ENCODE measurements at places on chromosomes 2 and 18.

GRCh38 chr18:74832999-74833398 lies 235.3 kb downstream of the ZNF407 start:
- H3K27ac ChIP-seq, result no peak overlapping the region
- no peak overlapping the region for H3K4me3 ChIP-seq
- DNase-seq, result no peak
- peaks cover 5% of the 10 kb centered on the region for H3K4me1 ChIP-seq

DNA sequence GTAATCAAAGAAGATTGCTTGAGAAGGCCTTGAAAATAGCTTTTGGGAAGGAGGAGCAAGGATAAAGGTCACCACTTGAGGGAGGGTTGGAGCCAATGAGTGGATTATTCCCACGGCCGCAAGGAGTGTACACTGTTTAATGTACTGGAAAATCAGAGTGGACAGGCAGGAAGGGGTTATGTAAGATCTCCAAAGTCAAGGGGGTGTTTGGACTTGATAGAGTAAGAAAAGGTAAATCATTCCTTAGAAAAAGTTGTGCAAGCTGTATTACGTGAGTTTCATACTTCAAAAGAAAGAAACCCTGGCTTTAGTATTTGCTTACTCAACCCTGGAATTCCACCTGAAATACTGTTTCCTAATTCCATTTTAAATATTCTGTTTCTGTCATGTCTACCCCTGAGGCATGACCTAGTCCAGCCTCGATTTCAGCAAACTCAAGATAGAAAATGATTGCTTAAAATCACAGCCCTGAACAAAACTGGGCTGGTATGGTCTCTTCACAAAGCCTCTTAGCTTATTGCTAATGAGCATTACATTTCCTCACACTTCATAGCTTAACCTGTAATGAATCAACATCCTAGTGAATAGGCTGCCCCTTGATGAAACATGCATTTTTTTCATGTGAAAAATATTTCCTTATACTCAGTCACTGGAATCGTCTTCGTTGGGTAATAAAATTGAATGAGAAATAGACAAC lies 1.1 kb downstream of the MREG start:
- peaks cover 15% of the 10 kb centered on the region for H3K36me3 ChIP-seq
- peak overlapping the region; percentile 91 for H3K4me3 ChIP-seq
- no peak overlapping the region for H3K27ac ChIP-seq
- H3K27me3 ChIP-seq, result peaks cover 7% of the 10 kb centered on the region

GRCh38 chr2:25939257-25939668 lies 43.0 kb downstream of the KIF3C start:
- H3K4me3 ChIP-seq, result no peak overlapping the region
- no peak for DNase-seq
- H3K36me3 ChIP-seq, result peaks cover 32% of the 10 kb centered on the region
- peak overlapping the region; percentile 91 for H3K27ac ChIP-seq

DNA sequence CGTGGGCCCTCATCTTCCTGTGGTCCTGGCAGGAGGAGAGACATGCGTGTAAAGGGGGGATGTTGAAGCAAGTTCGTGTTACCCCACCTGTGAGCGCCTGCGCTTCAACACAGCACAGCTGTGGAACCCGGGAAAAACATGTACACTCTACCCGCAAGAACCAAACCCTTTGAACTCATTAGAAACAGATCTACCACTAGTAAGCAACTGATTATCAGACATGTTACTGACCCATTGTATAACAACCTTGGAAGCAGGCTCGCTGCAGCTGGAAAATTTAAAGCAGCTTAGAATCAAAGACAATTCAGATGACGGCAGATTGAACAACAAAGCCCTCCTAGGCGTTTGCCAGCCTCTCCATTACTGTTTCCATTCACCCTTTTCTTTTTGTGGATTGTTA lies 771.7 kb upstream of the SALL3 start:
- no peak overlapping the region for H3K27ac ChIP-seq
- H3K4me1 ChIP-seq, result peaks cover 32% of the 10 kb centered on the region
- no peak overlapping the region for H3K4me3 ChIP-seq

GRCh38 chr2:218430721-218431120 lies 11.8 kb downstream of the VIL1 start:
- H3K4me3 ChIP-seq, result no peak overlapping the region
- no peak for DNase-seq
- H3K27me3 ChIP-seq, result peaks cover 38% of the 10 kb centered on the region
- H3K4me1 ChIP-seq, result peaks cover 5% of the 10 kb centered on the region
- no peaks in the 10 kb centered on the region for H3K36me3 ChIP-seq
- no peak overlapping the region for H3K27ac ChIP-seq

GRCh38 chr18:22297008-22297407 lies 120.7 kb downstream of the CTAGE1 start:
- DNase-seq, result no peak
- no peak overlapping the region for H3K27ac ChIP-seq
- peaks cover 18% of the 10 kb centered on the region for H3K4me1 ChIP-seq
- peaks cover 2% of the 10 kb centered on the region for H3K27me3 ChIP-seq
- H3K36me3 ChIP-seq, result no peaks in the 10 kb centered on the region

DNA sequence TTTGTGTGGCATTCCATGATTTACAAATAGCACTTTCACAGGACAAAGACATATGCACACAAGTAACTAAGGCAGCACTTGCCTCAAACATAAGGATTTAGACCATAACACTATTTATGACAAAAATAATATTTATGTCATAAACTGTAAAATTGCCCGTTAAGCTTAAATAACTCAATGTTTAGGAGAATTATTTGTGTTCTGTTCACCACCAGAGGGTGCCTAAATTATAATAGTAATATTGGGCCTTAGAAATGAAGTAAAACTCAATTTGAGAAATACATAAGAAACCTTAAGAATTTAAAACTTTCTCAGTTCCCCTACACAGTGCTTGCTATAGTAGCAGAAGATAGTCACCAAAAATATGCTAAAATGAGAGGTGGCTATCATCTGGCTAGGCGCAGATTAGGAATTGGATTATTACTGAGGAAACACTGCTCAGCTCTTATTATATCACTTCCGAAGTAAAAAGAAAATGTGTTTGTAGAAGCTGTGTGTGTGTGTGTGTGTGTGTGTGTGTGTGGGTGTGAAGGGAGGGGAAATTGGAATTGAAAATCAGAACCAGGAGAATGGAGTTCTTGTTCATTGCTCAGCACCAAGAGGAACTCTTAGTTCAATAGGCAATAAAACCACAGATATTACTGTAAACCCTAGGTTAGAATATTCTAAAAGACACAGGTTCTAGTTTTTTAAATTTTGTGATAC lies 4.9 kb upstream of the CHN1 start:
- no peak overlapping the region for H3K4me3 ChIP-seq
- no peak for DNase-seq
- no peaks in the 10 kb centered on the region for H3K36me3 ChIP-seq
- H3K27ac ChIP-seq, result no peak overlapping the region
- peaks cover 7% of the 10 kb centered on the region for H3K27me3 ChIP-seq
- H3K4me1 ChIP-seq, result peaks cover 27% of the 10 kb centered on the region

GRCh38 chr2:219844401-219845091 lies 217.1 kb downstream of the SLC4A3 start:
- no peaks in the 10 kb centered on the region for H3K36me3 ChIP-seq
- H3K27ac ChIP-seq, result peak overlapping the region; percentile 94
- peaks cover 18% of the 10 kb centered on the region for H3K27me3 ChIP-seq
- DNase-seq, result peak; percentile 15

Data from nephron progenitor cell (in vitro differentiated cells).